DMS153 (cell line): ENCODE measurements at places on chromosomes 1 and 21.

- no peak for DNase-seq
These were observed 351.5 kb downstream of the PLPP3 start for GRCh38 chr1:56227886-56228285.

DNA sequence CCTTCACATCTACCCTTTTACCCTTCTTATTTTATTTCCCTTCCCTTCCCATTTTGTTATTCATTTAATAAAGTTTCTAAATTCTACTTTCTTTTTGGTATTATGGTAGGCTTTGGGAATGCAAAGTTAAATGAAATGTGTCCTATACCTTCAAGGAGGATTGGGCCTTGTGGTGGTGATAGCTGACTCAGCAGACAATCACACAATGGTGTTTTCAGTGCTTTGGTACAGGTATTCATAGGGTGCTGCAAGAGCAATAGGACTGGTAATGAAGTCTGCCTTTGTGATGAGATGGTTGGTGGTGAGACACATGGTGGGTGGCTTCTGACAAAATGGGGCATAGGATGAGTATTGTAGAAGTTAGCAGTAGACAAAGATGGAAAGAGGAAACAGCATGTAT lies 21.9 kb upstream of the SPAG17 start:
- DNase-seq: no peak

DNA sequence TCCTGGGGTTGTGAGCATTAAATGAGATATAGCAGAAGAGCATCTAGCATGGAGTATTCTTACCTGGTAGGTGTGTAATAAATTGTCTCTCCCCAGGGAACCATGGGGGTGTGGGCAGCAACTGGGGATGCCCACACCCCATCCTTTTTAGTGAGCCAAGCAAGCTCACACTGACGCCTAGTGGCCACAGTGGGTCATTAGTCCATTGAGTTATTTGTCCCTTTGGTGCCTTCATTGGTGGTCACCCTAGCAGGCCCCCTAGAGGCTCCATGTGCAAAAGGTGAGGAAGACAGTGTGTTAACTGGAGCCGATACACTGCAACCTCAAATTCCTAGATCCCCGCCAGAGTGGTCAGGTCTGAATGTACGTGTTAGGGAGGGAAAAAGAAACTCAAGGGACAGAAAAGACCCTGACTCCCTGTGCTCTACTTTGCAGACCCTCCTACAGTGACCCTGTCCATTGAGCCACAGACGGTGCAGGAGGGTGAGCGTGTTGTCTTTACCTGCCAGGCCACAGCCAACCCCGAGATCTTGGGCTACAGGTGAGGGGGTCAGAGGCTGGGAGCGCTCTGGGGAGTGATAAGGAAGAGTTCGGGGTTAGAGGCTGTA lies 93.3 kb upstream of the CD1D start:
- DNase-seq: peak; percentile 44

GRCh38 chr21:42575111-42575510 lies 61.5 kb downstream of the SLC37A1 start:
- no peak for DNase-seq

GRCh38 chr1:158039380-158039779 lies 45.9 kb downstream of the KIRREL1 start:
- no peak for DNase-seq

- DNase-seq: no peak
These were observed 5.9 kb downstream of the IARS2 start for GRCh38 chr1:220099826-220100225.

GRCh38 chr1:171422511-171422910 lies 62.8 kb upstream of the PRRC2C start:
- DNase-seq: no peak

DNA sequence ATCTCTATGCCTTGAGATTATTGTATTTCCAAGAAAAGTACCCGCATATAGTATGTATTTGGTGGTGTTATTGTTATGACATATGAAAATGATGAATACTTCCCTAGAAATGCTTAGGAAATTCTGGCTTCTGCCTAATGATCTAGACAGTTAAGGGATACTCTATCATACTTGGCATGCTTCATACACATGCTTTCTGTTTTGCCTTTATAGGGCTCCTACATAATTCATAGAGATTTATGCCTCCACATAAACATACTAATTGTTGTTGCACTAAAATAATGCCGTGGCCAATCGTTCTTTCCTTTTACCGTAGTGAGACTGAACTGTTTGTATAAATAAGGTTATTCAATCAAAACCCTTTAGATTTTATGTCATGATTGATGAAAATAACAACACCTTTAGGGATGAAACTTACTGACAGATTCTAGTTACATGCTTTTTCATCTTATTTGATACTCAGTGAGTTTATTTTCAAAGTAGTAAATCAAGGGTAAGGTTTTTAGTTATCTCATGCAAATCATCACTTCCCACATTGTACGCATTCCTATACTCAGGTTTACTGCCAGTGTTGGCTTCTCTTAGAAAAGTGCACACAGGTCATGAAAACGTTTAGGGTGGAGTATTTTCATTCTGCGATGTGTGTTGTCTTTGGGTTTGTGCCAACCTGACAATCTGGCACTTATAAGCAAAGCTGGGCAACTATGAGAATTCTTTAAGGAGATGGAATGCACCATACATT lies 40.5 kb upstream of the SCYL3 start:
- DNase-seq: no peak

DNA sequence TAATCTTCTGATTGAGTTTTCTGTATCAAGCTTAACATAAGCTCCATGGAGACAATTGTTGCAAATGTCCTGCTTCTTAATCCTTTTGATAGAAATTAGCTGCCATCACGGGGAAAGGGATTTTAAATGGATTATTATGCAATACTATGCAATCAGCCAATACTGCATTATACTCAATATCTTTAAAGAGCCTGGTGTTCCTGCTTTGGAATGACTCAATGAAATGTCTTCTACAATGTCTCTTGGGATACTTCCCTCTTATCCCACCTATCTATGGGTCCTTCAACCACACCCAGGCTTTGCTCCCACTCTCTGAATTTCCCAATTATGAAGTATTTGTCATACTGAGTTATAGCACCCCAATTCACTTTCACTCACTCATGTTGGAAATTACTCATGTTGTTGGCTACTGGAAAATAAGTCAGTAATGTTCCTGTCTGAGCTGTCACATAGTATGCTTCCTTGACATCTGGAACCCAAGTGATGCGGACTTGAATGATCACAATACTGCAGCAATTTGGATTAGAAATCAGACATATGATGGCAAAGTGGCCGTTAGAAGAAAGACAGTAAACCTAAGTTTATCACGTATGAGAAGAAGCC lies 85.0 kb downstream of the TPR start:
- DNase-seq: no peak

DNA sequence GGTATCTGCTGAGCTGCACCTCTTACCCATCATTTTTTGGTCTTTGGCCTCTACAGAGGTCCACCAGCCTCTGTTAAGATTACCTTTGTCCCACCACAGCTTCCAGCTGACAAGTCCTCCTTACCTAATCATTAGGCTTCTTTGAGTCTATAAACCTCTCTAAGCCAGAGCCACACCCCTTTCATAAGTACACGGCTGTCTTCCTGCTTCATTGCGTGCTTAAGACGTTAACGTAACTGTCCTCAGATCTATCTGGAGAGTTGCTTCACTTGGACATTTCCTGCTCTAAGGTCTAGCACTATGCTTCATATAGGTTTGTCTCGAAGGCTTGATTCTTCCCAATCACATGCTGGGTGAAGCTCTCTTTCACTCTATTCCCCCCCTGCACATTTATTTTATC lies 71.0 kb upstream of the CACHD1 start:
- no peak for DNase-seq

GRCh38 chr1:162485236-162485635 lies 12.4 kb upstream of the UHMK1 start:
- DNase-seq: no peak

DNA sequence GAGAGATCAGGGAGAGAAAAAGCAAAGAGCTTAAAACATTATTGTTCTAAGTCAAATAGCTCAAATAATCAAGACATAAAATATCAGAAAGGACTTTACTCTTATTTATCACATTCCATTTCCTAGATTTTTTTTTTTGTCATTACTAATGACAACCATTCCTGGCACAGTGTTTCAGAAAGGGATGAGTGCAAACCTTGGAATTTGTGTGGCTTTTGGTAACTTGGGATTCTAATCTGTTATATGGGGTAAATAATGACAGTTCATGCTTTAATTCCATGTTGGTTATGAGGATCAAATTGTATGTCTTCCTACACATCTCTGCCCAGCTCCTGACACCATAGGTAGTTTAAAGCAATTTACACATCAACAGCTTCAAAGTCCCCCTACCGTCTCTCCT lies 358.4 kb upstream of the ADGRL4 start:
- DNase-seq: no peak
